HFFc6 (cell line): ENCODE measurements at places on chromosomes 11 and 22.

GRCh38 chr22:42862045-42862734 lies 5.1 kb upstream of the ARFGAP3 start:
- peak; percentile 37 for DNase-seq

- DNase-seq = no peak
Measured at GRCh38 chr22:20147237-20147988, 3.4 kb downstream of the CCDC188 start.

- DNase-seq = no peak
Measured at GRCh38 chr22:36321797-36322601, 65.8 kb downstream of the MYH9 start.

- no peak for DNase-seq
Measured at GRCh38 chr11:2305788-2306451, 4.1 kb downstream of the TSPAN32 start.

DNA sequence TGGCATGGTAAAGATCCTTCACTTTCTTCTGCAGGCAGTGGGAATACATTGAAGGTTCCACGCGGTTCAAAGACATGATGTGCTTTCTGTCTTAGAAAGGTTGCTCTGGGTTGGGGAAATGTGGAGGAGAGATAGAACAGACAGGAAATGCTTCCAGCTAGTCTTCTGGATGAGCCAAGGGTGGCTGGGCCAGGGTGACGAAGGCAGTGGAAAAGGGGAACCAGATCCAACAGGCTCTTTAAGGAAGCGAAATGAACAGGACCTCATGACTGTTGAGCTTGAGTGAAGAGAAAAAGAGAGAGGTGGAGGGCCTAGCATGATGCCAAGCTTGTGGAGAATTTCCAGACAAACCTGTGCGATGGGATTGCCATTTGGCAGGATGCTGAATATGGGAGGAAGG lies 56.4 kb upstream of the LMO1 start:
- no peak for DNase-seq

DNA sequence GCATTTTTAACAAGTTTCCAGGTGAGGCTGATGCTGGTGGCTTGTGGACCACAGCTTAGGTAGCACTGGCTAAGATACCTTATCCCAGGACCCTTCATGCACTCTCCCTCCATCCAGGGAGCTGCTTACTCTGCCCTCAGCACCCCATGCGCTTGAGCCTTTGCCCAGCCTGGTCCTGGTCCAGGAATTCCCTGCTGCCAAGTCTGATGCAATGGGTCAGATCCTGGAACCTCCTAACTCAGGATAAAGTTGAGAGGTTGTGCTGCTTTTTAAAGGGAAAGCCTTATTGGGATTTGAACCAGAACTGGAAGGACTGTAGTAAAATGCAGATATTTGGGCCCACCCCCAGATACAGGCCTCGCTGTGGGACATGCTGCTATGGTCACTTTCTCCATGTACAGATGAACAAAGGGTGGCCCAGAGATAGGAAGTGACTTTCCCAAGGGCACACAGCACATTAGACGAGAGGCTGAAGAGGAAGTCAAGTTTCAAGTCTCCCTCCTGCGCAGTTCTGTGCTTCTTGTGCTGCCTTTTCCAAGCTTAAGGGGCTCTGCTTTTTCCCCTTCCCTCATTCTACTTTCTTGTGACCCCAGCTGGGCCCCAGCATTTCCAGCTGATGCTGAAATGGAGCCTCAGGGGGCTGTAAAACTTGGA lies 824 bp upstream of the LGALS12 start:
- no peak for DNase-seq

DNA sequence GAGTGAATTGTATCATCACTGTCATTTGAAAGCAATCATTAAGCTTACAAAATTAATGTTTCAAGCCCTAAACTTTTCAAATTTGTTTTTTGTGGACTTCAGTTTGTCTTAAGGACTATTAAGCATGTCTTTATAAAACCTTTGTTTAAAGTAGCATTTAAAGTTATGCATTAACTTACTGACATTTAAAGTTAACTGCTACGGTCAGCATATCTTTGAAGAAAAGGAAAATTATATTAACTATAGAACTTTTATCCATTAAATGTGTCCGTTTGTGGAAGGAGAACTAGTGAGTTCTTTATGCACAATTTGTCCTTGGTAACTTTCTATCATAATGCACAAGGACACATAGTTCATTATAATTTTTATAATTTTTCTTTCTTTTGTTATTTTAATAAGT lies 103.4 kb downstream of the FANCF start:
- no peak for DNase-seq

GRCh38 chr11:36347384-36347906 lies 51.4 kb downstream of the PRR5L start:
- no peak for DNase-seq

- no peak for DNase-seq
Measured at GRCh38 chr11:130177782-130178181, 18.2 kb downstream of the ST14 start.

DNA sequence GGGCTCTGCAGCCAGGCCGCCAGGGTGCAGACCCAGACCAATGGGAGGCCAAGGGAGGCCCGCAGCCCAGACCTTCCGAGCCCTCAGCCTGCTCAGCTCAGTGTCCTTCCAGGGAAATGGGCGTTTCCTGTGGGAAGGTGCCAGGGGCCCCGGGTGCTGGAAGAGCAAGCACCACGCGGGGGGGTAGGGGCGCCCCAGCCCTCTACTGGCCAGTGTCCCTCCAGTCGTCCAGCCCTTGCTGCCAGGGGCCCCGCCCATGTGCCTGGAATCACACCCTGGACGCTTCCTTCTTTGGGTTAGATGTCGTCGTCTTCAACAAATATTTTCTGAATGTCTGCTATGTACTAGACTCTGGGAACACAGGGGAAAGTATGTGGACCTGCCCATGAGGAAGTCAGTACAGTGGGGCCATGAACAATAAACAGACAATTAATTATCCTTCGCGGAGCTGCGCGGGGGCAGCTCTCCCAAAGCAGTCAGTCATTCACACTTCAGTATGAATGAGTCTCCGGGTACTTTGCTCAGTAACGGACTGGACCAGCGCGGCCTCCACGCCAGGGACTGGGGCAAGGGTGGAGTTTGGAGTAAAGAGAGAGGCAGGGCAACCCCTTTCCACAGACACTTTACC lies 60.2 kb downstream of the CDKN1C start:
- DNase-seq = peak; percentile 64

DNA sequence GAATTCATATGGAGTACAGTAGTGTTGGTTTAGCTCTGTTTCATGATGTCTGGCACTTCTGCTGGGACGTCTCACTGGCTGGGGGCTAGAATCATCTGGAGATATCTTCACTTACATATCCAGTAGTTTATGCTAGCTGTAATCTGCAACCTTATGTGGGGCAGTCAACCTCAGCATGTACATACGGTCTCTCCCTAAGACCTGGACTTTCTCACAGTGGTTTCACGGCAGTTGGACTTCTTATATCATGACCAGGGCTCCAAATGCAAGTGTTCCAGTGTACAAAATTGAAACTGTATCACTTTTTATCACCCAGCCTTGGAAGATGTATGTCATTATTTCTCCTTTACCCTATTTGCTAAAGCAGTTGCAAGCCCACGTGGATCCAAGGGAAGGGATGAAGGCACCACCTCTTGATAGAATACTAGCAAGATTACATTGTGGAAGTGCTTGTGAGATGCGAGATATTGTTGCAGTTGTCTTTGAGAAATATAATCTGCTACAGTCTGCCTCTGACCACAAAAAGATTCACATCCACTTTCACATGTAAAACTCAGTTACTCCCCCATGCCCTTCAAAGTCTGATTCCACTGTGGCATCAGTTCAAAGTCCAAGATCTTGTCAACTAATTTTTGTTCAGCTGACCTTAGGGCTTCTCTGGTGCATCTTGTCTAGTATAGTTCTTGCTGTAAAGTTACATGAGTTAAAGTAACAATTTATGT lies 316.6 kb upstream of the NCAM1 start:
- DNase-seq = no peak

- no peak for DNase-seq
Measured at GRCh38 chr11:122213171-122213570, 97.2 kb upstream of the BLID start.
